WTC11 (cell line): ENCODE measurements at places on chromosomes 2 and 18.

GRCh38 chr2:157936406-157936805 is 60.3 kb upstream of the ACVR1 start:
- DNase-seq, result no peak

- DNase-seq, result no peak
Measured at GRCh38 chr2:152825834-152826233, 107.4 kb downstream of the ARL6IP6 start.

GRCh38 chr2:147867050-147867449 is 22.2 kb downstream of the ACVR2A start:
- DNase-seq, result no peak

DNA sequence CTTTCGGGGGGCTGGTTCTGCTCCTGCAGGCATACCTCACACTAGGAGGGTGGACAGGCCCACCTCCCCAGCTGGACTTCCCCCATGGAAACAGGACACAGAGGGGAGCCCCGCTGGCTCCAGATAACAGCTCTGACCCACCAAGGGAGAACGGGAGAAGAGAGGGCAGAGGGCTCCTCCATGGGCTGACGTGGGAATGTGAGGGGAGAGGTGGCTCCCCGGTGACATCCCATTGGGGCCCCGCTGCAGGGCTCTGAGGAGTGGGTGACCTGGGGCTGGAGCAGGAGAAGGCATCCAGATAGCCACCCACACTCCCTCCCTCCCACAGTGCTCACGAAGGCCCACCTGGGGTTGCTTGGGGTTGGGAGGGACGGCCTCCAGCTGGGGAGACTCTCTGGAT is 45.9 kb downstream of the FBLN7 start:
- DNase-seq, result no peak

DNA sequence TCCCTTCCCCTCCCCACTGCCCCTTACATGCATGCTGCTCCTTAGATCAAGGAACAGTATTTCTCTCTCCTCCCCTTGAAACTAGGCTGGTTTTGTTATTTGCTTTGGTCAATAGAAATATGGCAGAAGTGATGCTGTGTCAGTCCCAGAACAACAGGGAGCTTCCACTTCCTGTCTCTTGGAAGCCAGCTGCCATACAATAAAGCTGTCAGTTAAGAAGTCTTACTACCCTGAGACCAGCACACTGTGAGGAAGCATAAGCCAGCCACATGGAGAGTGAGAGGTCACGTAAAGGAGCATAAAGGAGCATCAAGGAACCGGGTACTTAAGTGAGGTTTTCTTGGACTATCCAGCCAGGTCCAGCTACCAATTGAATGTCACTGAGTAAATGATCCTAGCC is 126.6 kb downstream of the NOL4 start:
- no peak for DNase-seq

DNA sequence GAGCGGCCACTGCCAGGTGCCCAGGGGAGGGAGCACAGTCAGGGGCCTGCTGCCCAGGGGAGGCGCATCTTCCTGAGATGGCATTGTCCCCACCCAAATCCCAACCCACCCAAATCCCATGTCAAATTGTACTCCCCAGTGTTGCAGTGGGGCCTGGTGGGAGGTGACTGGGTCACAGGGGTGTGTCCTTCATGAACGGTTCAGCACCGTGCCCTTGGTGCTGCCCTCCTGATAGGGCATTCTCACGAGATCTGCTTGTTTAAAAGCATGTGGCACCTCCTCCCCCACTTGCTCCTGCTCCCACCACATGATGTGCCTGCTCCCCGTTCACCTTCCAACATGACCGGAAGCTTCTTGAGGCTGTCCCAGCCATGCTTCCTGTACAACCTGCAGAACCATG is 27.6 kb downstream of the ANKMY1 start:
- no peak for DNase-seq
